ENCODE measurements at places on chromosomes 6 and 20.
A peak's percentile ranks its signal among the peaks of the same experiment; 100 is the strongest.

- no peak for DNase-seq
These were observed 18.1 kb downstream of the TFAP2A start for GRCh38 chr6:10396785-10397184.

- peak; percentile 92 for DNase-seq
These were observed 64.2 kb downstream of the SGK1 start for GRCh38 chr6:134253681-134254080.

GRCh38 chr6:74742793-74743508 is 462.9 kb downstream of the COL12A1 start:
- no peak for DNase-seq

DNA sequence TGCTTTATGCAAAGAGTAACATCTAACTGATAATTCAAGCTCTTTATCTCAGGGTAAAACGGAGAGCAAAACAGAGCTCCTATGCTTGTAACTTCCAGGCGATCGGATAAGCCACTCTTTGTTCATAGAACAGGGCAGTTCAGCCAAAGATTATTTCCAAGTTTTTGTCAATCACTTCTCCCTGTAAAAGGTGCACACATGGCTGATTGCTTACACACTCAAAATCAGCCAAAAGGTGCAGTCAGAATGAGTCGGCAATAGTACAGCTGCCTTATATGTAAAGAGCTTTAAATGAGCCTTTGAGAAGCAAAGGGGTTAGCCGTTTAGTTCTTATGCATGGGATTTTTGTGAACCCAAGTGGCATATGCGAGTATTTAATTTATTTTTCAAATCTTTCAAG is 449.6 kb upstream of the POU3F2 start:
- no peak for DNase-seq

DNA sequence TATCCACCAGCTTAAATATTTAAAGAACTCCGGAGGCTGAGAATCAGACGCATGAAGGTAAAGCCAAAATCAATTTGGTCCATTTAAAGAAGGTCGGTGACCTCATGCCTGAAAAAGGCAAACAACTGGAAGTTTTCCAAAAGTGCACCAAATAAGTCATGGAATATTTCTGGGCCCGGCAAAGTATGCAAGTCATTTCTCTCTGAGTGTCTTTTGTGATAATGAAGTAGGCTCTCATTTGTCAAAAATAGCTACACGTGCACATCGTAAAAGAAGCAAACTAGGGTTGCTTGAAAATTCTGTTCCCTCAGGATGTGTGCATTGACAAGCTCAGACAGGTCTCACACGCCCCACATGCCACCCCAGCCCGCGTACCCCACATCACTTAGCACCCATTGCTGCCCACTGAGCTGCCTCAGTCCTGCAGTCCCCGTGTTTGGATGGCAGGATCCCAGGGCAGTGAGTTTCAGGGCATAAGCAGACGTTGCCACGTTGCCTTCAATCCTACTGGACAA is 20.5 kb upstream of the PYGB start:
- peak; percentile 92 for DNase-seq

DNA sequence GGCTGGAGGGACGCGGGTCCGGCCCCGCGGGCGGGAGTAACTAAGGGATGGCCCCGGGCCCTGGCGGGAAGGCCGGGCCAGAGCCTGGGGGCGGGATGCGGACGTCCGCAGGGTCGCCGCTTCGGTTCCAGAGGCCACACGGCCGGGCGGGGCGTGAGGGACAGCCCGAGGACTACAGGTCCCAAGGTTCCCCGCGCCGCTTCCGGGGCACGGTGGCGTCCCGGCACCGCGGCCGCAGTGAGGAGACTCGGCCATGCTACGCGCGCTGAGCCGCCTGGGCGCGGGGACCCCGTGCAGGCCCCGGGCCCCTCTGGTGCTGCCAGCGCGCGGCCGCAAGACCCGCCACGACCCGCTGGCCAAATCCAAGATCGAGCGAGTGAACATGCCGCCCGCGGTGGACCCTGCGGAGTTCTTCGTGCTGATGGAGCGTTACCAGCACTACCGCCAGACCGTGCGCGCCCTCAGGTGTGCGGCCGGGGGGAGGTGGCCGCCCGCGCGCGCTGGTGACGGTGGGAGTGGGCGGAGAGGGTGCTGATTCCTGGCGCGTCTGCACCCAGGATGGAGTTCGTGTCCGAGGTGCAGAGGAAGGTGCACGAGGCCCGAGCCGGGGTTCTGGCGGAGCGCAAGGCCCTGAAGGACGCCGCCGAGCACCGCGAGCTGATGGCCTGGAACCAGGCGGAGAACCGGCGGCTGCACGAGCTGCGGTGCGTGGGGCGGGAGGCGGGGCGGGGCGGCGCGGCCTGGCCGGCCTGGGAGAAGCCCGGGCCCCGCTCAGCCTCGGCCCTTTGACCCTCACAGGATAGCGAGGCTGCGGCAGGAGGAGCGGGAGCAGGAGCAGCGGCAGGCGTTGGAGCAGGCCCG is at the start of gene MRPS26:
TSS of gene MRPS26 (plus strand) at position 237 of the 861 bp plus-strand sequence. CDS start at position 254, 17 bp downstream.
- DNase-seq, result peak; percentile 83

- no peak for DNase-seq
These were observed 69.4 kb upstream of the KIF25 start for GRCh38 chr6:167928111-167928510.

GRCh38 chr6:160160450-160160849 is 38.8 kb downstream of the SLC22A1 start:
- DNase-seq, result peak; percentile 5

- no peak for DNase-seq
These were observed 117.9 kb upstream of the ZNF217 start for GRCh38 chr20:53711333-53712211.

GRCh38 chr20:50546729-50547314 is 36.6 kb downstream of the PTPN1 start:
- DNase-seq, result no peak

DNA sequence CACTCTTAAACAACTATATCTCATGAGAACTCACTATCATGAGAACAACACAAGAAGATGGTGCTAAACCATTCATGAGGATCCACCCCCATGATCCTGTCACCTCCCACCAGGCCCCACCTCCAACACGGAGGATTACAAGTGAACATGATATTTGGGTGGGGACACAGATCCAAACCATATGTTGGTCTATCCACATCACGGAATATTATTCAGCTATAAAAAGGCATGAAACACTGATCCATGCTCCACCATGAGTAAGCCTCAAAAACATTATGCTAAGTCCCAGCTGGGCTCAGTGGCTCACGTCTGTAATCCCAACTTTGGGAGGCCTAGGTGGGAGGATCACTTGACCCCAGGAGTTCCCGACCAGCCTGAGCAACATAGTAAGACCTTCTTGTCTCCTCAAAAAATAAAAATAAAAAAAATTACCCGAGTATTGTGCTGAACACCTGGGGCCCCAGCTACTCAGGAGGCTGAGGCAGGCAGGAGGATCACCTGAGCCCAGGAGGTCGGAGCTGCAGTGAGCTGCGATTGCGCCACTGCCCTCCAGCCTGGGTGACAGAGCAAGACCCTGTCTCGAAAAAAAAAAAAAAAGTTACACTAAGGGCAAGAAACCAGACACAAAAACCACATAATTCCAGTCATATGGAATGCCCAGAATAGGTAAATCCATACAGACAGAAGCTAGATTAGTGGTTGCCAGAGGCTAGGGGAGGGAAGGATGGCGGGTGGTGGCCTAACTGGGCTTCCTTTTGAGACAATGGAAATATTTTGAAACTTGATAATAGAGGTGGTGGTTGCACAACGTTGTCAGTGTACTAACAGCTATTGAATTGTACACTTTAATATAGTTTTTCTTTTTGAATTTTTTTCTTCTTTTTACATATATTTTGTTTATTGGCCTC is 43.1 kb downstream of the ZNF217 start:
- DNase-seq, result no peak

GRCh38 chr6:21166754-21167153 is 426.8 kb upstream of the SOX4 start:
- no peak for DNase-seq

DNA sequence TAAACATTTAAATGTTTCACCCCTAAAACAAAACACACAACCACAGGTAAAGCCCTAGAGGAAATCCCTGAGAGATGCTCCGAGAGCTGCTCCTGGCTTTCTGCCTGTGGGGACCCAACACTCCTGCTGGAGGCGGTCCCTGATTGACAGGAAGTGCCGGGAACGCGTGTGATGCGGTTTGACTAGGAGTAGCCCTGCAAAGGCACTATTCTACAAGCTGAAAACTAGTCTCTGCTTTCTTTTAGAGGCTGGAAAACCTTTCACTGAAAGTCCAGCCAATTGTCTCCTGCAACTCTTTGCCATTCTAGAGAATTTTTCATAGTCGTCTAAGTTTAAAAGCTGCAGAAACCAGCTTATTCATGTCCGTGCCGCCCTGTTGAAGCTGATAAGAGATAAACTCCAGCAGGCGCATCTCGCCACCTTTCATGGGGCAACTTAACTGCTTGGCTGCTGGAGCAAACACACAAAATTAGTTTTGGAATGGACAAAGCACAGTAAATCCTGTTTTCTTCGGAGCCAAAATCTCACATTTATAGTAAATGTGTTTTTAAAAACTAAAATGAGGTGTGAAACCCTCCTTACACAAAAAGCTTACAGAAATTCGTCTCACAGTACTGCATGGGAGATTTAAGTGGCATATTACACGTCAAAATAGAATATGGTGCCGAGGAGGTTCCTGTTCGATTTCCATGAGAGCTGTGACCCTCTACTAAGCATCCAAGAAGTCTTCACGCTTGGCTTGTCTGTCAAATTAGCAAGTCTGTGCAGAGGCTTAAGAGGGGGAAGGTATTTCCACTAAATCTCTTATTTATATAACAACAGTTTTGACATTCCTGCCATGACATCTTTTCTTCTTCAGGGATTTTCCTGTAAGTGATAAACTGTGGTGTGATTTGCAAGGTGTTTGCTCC is 46.9 kb downstream of the DACT2 start:
- no peak for DNase-seq

- DNase-seq, result no peak
These were observed 26.8 kb upstream of the FAM184A start for GRCh38 chr6:119105282-119105681.

GRCh38 chr6:131182991-131183425 is 47.7 kb downstream of the AKAP7 start:
- DNase-seq, result peak; percentile 33

- no peak for DNase-seq
These were observed 18.9 kb upstream of the GTF3C6 start for GRCh38 chr6:110939429-110940200.

GRCh38 chr6:112286010-112286409 is 31.6 kb upstream of the LAMA4 start:
- DNase-seq, result no peak

- DNase-seq, result peak; percentile 99
These were observed 7.8 kb downstream of the ADTRP start for GRCh38 chr6:11770546-11771466.

GRCh38 chr6:33962246-33963027 is 158.6 kb upstream of the MLN start:
- DNase-seq, result peak; percentile 50

DNA sequence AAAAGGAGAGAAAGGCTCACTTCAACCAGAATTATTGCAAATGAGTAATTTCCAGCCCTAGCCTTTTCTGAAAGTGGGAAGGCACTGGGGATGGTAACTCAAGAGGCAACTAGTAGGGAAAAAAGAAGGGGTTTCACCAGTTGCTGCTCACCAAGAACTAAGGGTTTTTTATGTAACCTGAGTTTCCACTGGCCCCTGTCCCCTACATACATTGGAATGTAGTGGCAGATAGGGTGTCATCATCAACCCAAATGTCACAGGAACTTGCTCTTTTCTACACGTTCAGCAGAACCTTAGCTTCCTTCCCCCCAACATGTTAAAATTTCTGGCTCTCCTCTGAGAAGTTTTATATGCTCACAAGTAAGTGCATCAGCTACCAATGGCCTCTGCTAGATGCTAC is 38.2 kb upstream of the PKHD1 start:
- no peak for DNase-seq

DNA sequence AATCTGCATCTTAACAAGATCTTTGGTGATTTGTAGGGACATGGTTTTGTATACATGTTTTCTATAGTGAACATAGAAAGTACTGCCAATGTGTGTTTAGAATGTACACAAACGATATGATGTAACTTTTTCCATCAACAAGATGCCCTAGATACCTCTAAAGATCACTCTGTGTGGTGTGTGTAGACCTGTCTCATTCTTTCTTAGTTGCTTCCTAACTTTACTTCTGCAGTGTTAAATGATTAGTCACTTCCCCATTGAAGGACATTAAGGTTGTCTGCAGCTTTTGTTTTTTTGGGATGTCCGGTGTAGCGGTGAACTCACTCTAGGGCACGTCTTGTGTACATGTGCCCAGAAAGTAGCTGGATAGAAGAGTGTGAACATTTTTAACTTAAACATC is 35.9 kb downstream of the CDYL start:
- no peak for DNase-seq

DNA sequence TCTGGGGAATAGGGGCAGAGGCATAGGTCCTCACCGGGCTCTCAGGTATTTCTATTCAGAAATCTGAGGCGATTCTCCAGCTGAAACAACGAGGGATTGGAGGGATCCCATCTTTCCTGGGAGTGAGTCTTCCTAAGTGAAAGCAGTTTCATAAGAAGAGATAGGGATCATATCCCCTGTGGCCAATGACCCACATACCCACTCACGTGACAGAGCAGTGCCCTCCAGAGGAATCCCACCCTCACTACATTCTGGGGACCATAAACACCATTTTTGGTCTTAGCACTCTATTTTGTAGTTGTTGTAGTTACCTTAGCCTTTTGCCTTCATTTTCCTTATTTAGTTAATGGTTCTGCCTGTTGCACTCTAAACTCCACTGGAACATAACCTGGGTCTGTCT is 121.1 kb downstream of the GPR63 start:
- no peak for DNase-seq

DNA sequence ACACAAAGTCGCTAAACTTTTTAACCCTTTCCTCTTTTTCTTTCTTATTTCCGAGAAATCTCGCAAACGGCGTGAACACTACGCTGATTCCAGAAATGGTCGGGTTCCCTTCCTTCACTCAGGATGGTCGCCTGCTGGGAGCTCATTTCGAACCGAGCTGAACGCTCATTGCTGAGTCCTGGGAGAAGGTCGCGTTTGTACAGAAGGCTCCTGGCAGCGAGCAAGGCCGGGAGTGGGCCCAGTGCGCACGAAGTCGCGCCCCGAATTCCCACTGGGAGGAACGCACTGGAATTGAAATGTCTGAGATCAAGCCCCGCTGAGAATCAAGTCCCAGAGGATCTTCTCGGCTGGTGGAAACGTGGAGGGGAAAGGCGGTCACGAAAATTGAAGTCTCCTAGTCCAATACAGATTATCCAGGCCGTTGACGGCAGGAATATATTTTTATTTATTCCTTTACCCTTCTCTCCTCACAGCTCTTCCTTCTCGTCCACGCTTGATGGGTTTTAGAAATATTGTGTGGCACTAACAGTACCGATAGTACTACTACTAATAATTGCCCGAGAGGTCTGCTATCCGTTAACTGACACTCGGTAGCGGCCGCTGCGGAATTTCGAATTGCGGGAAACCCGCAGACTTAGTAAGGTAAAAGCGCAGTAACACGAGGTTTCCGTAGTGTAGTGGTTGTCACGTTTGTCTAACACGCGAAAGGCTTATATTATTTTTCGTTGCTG is 207.2 kb upstream of the ZNF184 start:
- no peak for DNase-seq

GRCh38 chr6:42335896-42336295 is 115.8 kb downstream of the TRERF1 start:
- DNase-seq, result no peak

- DNase-seq, result peak; percentile 75
These were observed 50.0 kb upstream of the DST start for GRCh38 chr6:56692523-56693245.

All from fibroblast of skin of scalp (primary cell).